ENCODE measurements at places on chromosomes 4 and X.

GRCh38 chr4:136002316-136002715, 1530.0 kb downstream of the PCDH18 start:
- no peak for DNase-seq

GRCh38 chr4:172155838-172156345, 342.7 kb downstream of the GALNTL6 start:
- DNase-seq: no peak

DNA sequence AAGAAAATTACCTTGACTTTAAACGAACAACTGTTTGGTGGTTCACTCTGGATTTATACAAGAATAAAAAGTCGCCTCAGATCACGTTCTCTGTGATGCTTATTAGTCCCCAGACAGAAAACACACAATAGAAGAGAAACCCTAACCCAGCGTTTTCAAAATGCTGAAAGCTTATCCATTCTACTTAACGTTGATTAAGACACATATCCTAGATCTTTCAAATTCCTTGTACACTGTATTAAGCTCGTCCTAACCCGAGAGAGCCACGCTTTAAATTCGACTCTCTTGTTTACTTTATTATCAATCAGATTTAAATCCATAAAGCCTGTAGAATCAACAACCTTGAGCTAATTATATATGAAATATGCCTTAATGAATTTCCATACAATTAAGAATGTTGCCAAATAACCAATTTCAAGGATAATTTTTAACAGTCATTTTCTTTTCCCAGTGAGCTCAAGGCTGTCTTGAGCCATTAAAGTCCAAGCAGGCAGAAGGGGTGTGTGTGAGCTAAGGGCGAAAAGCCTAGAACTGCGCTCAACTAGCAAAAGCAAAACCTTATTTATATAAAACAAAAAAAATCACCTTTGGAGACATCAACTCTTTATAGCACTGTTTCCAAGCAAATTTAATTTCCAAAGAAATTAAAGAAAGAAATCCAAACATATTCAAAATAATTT, 981 bp upstream of the PITX2 start:
- DNase-seq: no peak

DNA sequence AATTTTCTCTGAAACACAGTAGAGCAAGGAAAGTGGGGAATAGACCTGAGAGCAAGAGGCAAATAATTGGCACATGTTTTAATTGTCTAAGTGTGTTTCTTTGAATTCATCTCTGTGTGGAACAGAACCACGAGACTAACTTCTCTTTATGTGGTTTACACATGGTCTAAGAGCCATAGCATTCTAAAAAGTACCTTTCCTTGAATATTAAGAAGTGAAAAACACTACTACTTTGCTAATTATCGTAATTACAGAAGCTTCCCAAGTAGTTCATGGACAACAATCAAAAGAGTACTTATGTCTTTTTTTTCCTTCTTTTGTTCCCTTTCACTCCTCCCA, 2.9 kb upstream of the CYBB start:
- no peak for DNase-seq

GRCh38 chrX:75229774-75230173, 44.1 kb upstream of the UPRT start:
- no peak for DNase-seq

DNA sequence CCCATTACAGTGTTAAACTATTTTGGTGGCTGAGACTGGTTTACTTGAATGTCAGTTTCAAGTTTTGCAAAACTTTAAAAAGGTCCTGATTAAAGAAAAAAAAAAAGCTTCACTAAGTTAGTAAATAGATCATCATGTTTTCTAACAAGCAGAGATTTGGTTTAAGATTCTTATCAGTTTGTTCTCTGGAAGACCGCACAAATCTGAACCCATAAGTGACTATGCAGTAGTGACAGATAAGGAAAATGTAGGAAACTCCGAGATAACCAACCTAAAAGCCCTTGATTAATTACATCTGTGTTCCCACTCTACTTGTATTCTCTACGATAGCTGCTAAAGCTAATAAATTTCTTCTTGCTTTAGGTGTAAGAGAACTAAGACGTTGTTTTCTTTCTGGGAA, 1799.8 kb upstream of the ADGRL3 start:
- no peak for DNase-seq

GRCh38 chrX:2628751-2629315, 62.3 kb upstream of the CD99 start:
- no peak for DNase-seq

GRCh38 chrX:85243155-85243554, 424 bp downstream of the SATL1 start:
- no peak for DNase-seq

DNA sequence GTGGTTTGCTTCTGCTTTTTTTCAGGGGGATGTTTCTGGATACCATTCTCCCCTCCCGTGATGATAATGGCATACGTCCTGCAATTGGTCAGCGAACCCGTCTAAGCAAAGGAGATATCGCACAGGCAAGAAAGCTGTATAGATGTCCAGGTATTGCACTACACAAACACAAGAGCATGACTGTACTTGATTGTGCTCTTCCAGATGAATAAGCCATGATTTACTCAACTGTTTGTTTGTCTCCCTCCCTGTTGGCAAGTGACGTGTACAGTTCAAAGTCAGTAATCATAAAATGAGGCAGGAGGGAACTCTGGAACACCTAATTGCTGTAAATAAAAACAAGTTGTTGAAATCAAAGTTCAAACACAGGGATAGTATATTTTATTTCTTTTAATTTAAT, 141.4 kb downstream of the TLL1 start:
- no peak for DNase-seq

DNA sequence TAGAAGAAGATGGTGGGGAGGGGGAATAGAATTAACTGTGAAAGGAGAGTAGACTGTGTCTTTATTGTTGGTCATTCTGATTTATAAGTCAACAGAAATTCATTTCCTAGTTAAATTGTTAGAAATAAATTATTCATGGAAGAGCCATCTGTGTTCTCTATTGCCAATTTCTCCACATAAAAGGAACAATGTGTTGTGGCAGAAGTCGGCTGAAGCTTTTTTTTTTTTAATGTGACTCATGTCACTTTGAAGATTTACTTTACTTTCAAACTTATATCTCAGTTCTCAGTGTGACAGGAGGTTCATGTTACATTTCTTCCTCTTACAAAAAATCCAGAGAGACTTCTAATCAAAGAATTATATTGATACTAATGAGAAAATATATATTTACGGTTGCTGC, 60.5 kb downstream of the CPE start:
- no peak for DNase-seq

GRCh38 chrX:18668071-18668835, 3.7 kb downstream of the RS1 start:
- DNase-seq: no peak

DNA sequence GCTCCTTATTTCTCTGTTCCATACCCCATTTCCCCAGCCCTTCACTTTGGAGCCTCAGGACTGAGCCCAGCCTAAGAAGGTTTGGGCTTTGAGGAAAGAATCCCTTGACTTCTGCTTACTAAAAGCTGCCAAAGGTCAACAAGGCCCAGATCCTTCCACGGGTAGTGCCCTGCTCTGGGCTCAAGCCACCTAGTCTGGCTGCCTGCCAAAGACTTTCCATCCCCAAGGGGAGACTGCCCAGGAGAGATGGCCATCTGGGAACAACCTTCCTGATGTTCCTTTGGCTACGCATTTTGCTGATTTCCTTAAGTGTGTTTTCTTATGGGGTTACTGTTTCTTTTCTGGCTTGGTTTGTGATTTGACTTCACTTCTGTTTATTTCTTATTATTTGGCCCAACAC, 49.8 kb upstream of the NDP start:
- no peak for DNase-seq
